Stimulated activated CD8-positive, alpha-beta memory T cell treated with anti-CD3 and anti-CD28 coated beads, Interleukin-15, amount 100 ng/mL, for 24 hours (primary cell): ENCODE measurements at places on chromosomes 12 and 14.

DNA sequence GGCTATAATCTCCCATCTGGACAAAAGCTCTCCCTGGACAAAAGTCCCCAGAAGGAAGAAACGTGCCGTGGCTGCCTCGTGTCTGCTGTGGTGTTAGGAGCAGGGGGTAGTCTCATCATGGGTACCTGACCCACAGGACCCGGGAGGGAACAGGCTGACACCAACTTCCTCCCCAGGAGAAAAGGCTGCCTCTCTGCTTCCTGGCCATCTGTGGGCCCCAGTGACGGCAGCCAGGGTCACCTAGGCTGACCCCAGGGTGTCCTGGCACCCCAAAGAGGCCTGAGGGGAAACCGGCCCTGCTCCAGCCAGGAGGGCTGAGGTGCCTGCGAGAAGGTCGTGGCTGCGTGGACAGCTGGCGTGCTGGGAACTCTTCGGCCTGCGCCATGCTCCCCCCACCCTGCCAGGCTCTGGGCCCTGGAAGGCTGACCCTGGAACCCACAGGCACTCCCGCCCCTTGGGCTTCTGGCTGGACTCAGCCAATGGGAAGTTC is 133.9 kb downstream of the RFLNA start:
- no peak for DNase-seq

DNA sequence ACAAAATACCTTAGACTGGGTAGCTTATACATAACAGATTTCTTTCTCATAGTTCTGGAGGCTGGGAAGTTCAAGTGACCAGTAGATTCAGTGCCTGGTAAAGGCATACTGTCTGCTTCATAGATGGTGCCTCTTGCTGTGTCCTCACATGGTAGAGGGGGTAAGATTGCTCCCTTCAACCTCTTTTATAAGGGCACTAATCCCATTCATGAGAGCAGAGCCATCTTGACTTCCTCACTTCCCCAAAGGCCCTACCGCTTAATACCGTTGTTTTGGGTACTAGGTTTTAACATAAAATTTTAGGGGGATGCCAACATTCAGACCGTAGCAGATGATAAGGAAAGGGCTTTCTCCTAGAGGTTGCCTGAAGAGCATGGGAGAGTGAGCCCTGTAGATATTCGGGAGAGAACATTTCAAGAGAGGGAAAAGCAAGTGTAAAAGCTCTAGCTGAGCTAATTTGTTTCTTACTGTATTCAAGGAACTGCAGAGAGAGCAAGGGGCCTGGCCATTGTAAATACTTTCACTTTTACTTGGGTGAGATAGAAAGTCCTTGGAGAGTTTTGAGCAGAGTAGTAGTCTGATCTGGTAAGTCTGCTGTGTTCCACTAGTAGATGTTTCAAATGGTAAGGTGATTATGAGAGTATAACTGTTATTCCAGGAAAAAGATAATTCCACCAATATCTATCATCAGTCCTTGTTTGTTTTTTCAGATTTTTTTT is 27.3 kb downstream of the FRS2 start:
- DNase-seq: no peak

- no peak for DNase-seq
These were observed 111.9 kb upstream of the C14orf180 start for GRCh38 chr14:104467641-104468040.

DNA sequence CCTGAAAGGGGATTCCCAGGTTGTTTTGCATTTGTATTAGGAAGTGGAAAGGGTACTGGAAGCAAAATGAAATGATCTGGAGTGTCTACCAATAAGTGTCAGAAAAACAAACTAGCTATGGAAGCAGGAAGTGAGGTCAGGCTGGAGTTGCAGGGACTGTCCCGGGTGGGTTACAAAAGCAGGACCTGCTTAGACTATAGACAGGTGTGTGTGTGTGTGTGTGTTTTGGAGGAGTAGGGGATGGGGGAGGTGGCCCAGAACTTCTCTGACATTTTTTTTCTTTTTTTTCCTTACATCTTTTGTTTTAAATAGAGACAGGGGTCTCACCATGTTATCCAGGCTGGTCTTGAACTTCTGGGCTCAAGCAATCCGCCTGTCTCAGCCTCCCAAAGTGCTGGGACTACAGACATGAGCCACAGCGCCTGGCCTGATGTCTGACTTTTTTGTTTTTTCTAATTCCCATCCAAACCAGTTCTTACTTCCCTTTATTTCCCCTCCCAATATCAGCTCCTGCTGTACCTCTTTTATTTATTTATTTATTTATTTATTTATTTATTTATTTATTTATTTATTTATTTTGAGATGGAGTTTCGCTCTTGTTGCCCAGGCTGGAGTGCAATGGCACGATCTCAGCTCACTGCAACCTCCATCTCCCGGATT is 512 bp upstream of the RND1 start:
- no peak for DNase-seq

DNA sequence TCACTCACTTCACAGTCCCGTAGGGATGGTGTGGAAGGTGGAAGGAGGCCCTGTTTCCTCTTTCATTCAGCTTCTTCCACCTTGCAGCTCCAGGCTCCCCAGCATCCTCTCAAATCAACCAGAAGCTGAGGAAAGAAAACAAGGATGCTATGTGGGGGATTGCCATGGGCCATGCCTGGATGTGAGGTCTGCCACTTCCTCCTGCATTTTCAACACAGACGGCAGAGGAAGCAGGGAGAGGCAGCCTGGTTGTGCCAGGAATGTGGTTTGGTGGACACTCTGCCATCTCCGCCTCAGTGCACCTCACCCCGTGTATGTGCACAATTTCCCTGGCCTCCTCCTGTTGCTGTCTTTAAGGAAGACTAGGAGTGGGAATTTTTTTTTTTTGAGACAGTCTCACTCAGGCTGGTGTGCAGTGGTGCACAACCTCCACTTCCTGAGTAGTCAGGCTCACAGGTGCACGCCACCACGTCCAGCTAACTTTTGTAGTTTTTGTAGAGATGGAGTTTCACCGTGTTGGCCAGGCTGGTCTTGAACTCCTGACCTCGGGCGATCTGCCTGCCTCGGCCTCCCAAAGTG is 99.2 kb downstream of the SLC15A4 start:
- no peak for DNase-seq

- DNase-seq: peak; percentile 39
These were observed 6.1 kb downstream of the CCDC184 start for GRCh38 chr12:48189331-48190125.

DNA sequence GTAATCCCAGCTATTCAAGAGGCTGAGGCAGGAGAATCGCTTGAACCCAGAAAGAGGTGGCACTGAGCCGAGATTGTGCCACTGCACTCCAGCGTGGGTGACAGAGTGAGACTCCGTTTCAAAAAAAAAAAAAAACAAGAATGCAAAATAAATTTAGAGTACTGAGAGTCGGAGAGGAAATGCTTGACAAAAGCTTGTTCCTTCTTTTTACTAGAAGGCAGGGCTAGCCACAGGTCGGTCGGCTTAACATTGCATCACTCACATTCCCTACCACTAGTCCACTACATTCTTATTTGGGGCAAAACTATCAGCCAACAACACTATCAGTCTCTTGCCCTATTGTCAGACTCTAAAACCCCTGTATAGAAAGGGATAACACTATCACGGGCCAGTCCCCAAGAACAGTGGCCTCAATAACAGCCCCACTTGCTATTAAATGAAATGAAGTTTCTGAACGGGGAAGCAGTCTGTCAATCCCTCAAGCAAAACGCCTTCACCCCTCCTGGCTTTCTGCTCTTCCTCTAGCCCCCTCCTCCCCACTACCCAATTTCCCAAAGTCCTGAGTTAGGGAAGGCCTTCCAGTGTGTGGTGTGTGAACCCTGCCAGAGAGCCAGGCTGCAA is 1.0 kb downstream of the RNF41 start:
- DNase-seq: no peak

GRCh38 chr14:90503582-90503981 is 106.8 kb downstream of the CALM1 start:
- no peak for DNase-seq

DNA sequence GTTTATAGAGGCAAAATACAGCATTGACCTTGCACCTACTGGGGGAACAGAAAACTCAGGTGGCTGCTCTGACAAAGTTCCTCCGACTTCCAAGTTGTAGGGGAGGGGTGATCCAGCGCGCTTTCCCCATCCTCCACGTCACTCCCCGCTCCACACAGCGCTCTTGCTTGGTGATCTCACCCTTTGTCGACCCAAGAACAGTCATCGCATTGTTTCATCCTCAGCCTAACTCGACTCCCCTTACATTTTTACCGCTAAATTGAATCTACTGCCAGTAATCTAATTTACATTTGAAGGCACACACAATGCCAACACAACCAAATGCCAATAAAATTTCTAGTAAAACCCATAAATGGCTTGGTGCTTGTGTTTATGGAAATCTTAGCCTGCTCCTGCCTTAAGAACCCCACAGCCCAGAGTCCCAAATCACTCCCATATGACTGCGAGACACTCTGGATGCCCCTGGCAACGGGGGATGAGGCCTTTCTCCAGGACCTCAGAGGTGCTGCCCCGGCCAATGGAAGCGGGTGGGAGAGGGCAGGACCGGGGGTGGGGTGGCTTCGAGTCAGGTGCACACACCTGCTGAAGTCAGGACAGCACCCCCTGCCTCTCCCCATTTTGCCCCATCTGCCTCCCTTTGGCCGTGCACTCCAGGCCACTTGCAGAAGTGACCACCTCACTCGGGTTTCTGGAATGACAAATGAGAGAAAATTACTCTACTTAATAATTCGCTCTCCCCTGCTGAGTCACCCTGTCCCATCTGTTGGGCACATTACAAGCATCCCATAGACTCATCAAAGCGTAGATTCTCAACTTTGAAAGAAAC is 98.2 kb upstream of the GSC start:
- no peak for DNase-seq

- no peak for DNase-seq
These were observed 172.8 kb downstream of the ETV6 start for GRCh38 chr12:11822081-11822834.

DNA sequence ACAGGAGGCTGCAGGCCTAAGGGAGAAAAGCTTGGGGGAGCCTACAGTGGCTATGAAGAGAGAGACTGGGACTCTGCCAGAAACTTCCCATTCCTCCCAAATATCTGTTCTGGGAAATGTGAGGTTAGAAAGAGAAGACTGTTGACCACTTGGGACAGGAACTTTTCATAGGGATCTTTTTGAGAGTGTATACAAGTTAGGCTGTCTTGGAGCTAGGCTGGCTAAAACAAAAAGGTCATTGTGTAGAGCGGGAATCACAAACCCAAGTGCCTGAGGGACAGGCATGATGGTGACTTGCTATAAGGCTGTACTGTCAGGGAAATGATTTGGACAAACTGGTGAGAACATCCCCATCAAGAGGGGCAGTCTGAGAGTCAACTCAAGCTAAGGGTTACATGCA is 175.1 kb downstream of the GRIP1 start:
- DNase-seq: no peak

DNA sequence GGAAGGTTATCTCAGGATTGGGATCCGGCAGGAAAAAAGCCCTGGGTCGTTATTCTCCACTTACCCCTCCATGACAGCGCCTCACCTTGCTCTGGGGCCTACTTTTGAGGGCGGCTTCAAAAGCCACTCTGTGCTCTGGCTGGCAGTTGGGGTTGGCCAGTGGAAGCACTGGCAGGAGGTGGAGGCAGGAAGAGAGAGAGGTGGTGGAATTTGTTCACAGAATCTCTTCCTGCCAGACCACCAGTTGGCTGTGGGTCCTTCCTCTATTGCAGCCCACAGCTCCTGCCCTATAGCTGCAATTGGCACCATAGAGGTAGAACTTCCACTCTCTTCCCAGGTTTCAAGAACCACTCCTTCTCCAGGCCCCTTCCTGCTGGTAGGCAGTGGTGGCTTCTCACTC is 32.7 kb upstream of the SDR39U1 start:
- no peak for DNase-seq

- no peak for DNase-seq
These were observed 219.2 kb downstream of the TMEM121 start for GRCh38 chr14:105745433-105746123.

GRCh38 chr12:11652351-11653040 is 3.0 kb downstream of the ETV6 start:
- no peak for DNase-seq

DNA sequence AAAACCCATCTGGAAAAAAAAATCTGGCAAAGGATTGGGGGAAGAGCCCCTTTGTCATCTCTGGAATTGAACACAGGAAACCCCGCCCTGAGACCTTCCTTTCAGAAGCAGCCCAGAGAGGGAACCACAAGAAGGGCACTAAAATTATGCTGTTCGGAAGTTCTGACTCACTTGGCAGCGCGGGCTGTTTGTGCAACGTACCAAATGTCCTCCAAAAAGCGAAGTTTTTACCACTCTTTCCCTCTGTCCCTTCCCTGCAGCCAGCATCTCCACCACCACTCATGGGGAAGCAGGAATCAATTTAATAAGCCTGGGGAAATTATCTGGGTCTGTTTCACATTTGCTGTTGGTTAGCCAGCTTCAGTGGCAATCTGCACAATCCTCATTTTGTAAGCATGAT is 3.2 kb upstream of the SYNE3 start:
- DNase-seq: no peak

DNA sequence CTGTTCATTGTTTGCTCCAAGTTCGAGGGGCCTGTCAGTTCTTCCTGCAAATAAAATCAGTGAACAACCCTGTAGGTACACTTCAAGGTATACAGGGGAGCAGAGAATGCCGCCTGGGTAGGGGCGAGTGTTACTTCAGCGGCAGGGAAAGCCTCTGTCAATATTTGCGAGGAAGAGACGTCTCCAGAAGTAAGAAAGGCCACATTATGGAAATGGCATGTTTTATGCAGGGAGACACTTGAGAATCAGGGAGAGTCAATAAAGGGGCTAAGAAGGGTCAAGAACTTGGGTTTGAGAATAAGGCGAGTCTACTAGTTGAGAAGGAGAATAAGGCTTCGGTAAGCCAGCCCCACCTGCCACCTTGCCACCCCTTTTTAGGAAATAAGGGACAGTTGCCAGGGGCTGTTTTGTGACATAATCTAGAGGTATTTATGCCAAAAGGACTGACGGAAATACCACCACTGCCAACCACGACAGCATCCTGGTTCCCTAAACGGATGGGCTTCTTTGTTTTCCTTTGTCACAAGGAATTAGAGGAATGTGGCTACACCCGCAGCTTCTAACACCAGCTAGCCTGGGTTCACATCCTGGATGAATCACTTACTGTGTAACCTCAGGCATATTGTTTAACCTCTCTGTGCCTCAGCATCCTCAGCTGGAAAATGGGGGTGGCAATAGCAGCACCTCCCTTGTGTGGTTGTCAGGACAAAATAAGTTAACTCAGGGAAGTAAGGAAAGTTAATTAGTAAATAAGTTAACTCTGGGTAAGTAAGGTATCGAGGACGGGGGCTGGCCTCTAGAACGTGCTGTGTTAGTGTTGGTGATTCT is 67.7 kb downstream of the EID3 start:
- no peak for DNase-seq

- no peak for DNase-seq
These were observed 10.4 kb upstream of the FZD10 start for GRCh38 chr12:130151846-130152245.
